Epithelial cell of umbilical artery (primary cell): ENCODE measurements at places on chromosomes 5 and 9. TPM values are rescaled to one million over a fixed set of nuclear protein-coding genes. Genes with fewer than 3 reads are reported as not detected.

FAXDC2 gene
- 0.65 and 4.1 TPM in 2 replicates for total RNA-seq

CNTFR gene
- not detected in 2 replicates for total RNA-seq

CRAT gene
- 22.3 and 28.3 TPM in 2 replicates for total RNA-seq

CSF2 gene
- not detected in 2 replicates for total RNA-seq

RMND5B gene
- total RNA-seq, result 27.3 and 50.9 TPM in 2 replicates

PGGT1B gene
- total RNA-seq, result 13.0 and 35.6 TPM in 2 replicates
